Effector CD4-positive, alpha-beta T cell (primary cell): ENCODE measurements at places on chromosomes 3 and 15.
A peak's percentile ranks its signal among the peaks of the same experiment; 100 is the strongest.

- peak; percentile 11 for DNase-seq
Measured at GRCh38 chr3:158790901-158791589, 10.8 kb upstream of the MFSD1 start.

GRCh38 chr15:63447017-63447676, 57.2 kb upstream of the USP3 start:
- no peak for DNase-seq

DNA sequence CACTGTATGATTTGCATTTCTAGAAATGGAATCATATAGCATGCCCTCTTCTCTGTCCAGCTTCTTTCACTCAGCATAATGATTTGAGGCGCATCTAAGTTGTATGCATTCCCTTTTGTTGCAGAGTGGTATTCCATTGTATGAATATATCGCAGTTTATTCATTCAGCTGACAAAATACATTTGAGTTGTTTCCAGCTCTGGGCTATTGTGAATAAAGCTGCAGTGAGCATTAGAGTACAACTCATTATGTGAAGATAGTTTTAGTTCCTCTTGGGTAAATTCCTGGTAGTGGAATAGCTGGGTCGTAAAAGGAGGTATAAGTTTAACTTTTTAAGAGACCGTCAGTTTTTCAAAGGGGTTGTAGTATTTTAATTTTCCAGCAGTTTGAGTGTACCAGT, 38.5 kb upstream of the POLR2M start:
- DNase-seq: no peak

GRCh38 chr3:128366136-128366535, 100.6 kb downstream of the DNAJB8 start:
- no peak for DNase-seq

- DNase-seq: no peak
Measured at GRCh38 chr15:63006032-63006878, 36.3 kb upstream of the TPM1 start.

GRCh38 chr3:40701016-40701588, 176.3 kb downstream of the ZNF621 start:
- DNase-seq: no peak

GRCh38 chr3:38084334-38085310, 45.6 kb downstream of the DLEC1 start:
- peak; percentile 16 for DNase-seq

DNA sequence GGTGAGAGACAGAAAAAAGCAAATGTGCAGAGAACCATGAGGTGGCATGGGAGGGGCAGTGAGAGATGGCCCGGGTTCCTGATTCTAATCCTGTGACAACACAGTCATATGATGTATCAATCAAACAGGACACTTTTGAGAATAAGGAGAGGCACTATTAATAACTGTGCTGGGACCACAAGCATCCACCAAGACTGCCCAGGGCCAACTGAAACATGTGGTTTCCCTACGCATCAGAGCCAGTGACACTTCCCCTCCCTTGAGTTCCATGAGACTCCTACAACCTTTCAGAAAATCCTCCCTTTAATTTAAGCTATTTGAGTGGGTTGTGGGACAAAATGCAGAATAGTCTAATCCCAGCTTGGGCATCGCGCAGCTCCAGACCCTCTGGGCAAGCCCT, 17.4 kb downstream of the SH3BP5 start:
- no peak for DNase-seq

DNA sequence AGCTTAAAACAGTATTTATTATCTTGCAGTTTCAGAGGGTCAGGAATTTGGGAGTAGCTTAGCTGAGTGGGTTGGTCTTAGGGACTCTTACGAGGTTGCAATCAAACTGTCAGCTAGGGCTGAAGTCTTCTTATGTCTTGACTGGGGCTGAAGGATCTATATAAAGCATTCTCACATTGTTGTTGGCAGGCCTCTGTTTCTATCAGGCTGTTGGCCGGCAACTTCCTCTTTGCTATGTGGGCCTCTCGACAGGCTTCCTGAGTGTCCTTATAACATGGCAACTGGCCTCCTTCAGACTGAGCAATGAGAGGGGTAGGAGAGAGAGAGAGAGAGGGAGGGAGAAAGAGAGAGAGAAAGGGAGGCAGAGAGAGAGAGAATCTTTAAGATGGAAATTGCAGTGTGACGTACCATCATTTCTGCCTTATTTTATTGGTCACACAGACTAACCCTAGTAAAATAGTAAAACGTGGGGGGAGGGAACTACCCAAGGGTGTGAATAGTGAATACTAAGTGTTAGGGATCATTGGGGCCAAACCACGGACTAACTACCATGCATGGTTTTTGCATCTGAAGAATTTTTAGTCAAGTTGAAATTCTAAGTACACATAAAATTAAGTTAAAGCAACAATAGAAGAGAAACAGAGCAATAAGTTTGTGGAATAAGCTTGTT, 16.1 kb downstream of the FGF7 start:
- no peak for DNase-seq

GRCh38 chr3:137835096-137835495, 71.0 kb downstream of the SOX14 start:
- DNase-seq: no peak

GRCh38 chr3:172653004-172653572, 57.8 kb downstream of the NCEH1 start:
- no peak for DNase-seq

DNA sequence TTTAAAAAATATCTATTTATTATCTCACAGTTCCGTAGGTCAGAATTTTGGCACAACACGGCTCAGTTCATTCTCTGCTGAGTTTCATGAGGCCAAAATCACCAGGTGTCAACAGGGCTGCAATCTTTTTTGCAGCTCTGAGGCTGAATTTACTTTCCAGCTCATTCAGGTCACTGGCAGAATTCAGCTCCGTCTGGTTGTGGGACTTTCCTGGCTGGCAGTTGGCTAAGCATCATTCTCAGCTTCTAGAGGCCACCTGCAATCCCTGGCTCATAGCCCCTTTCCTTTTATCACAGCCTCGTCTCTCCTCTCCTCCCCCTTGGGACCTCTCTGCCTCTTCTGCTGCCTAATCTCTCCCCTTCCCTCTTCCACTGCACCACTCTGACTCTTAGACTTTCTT, 174.0 kb upstream of the WNT5A start:
- DNase-seq: no peak

DNA sequence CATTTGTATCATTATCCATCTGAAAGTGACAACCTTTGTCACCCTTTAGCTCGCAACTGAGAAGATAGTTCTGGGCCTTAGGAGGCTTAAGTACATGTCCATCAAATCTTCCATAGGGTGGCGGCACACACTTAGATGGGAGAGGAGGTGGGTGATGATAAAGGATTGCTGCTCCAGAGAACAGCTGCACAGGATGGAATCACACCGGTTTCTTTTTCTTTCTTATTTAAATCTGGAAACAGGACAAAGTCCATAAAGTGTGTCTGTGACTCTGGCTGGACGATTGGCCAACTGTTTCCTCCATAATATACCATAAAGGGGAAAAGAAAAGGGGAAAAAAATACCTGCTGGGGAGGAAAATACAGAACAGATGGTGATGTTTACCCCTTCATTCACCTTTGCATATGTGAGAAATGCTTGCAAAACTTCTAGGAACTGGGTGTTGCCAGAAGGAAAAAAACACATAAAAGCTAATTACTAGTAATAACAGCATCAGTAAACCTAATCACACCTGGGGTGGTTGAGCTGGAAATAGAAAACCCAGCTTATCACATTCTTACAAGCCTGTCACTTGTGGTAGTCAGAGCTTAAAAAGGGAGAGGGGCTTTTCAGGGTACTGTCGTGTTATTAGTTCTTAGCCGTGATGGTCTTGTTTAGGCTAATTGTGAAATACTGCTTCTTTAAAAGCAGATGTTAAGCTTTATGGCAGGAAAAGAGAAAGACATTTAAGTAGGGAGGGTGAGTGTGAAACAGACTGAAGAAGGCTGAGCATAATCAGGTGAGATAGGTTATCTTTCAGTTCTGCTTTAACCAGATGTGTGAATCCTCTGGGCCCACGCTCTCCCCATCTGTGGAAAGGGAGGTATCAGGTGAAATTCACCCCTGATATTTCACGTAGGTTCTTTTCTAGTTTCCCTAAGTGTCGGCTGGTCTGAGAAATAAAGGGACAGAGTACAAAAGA, 16.7 kb downstream of the C2CD4A start:
- no peak for DNase-seq

- DNase-seq: no peak
Measured at GRCh38 chr15:99052205-99052604, 44.6 kb upstream of the PGPEP1L start.

DNA sequence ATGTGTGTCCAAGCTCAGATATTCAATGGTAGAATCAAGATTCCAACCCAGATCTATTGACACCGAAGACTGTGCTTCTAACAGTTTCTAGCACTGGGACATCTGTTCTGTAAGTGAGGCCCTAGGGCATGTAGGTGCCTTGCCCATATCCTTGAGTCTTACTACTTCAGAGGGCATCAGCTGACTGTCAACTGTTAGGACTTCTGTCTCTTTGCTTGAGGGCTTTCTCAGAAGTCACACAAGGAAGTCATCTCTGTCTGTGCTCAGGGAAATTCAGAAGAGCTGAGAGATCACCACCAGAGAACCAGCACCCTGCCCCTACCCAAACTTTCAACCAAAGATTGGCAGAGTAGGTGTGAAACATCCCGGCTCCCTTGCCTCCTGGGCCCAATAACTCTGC, 403.6 kb upstream of the PROK2 start:
- DNase-seq: no peak

- DNase-seq: no peak
Measured at GRCh38 chr3:120114376-120114775, 20.1 kb upstream of the GSK3B start.

GRCh38 chr3:67723863-67724262, 69.5 kb upstream of the SUCLG2 start:
- DNase-seq: no peak

DNA sequence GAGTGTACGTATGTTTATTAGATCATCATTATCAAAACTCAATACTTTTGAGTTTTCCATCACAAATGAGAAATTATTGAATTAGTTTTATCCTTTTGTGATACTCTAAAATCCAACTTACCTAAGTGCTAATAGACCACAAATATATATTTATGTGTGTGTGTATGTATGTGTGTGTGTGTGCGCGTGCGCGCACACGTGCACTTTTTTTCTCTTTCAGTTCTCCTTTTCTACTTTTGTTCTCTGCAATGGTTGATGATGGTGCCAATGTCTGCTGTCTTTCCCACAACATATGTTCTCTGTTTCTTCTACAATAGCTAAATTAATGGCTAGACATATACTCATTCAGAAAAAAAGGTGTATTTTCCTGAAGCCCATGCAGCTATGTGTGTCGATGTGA, 571.6 kb upstream of the ARPP21 start:
- DNase-seq: no peak

- no peak for DNase-seq
Measured at GRCh38 chr3:12445523-12446240, 38.6 kb upstream of the TSEN2 start.

DNA sequence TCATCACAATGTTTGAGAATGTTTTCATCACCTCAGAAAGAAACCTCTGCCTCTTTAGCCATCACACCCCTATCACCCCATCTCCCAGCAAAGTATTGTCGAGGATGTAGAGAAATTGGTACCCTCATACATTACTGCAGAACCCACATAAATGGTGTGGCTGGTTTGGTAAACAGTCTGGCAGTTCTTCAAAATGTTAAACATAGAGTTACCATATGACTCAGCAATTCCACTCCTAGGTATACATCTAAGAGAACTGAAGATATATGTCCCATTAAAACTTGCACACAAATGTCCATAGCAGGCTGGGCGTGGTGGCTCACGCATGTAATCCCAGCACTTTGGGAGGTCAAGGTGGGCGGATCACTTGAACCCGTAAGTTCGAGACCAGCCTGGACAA, 8.7 kb upstream of the ETFA start:
- DNase-seq: no peak

- DNase-seq: no peak
Measured at GRCh38 chr3:195286115-195286872, 15.3 kb upstream of the XXYLT1 start.
